ENCODE measurements at places on chromosomes 12 and 14.

DNA sequence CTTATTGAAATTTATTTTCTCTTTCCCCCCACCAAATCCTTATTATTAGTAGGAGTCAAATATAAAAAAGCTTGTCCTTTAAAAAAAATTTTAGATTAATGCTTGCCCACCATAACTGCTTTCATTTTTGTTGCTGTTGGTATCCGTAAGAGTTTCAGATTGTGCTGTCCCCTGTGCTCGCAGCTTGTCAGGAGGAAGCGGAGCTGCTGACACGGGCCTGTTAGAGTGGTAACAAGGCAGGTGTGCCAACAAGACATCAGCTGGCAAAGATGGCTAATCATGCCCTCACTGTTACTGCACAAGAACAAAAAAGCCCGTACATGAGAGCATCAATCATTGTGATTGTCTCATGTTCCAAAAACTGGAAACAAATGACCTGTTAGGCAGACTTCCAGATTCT lies 148.4 kb downstream of the ALG10B start:
- no peak for DNase-seq

DNA sequence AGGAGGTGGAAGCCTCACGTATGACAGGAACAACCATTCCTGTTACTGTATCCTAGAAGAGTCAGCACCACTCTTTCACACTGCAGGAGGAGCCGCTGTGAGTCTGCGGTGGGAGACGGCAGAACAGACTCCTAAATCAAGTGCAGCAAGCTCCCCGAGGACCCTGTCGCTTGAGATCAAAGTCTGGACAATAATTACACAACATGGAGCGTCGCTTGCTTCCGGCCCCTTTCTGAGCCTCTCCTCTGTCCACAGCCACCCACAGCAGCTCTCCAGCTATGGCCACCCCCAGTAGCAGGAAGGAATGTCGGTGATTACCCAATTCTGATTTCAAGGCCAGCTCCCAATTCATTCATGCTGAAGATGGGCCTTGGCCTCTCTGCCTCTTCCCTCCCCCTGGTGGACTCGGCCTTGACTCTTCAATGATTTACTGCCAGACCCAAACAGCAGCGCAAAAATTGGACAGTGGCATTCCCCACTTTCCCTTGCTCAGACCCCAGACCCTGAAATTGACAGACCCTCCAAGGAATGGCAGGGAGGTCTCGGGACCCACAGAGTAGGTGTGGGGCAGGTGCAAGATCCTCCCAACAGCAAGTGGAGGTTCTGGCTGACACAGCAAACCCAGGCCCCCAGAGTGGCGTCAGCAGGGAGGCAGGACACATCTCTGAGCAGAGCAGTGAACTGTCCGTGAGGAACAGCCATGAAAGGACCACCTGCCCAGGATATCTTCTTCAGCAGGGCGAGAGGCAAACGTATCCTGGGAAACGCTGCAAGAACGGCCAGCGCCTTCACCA lies 272.7 kb upstream of the DIO3 start:
- no peak for DNase-seq

GRCh38 chr14:106268013-106268727 lies 741.8 kb downstream of the TMEM121 start:
- DNase-seq, result no peak

DNA sequence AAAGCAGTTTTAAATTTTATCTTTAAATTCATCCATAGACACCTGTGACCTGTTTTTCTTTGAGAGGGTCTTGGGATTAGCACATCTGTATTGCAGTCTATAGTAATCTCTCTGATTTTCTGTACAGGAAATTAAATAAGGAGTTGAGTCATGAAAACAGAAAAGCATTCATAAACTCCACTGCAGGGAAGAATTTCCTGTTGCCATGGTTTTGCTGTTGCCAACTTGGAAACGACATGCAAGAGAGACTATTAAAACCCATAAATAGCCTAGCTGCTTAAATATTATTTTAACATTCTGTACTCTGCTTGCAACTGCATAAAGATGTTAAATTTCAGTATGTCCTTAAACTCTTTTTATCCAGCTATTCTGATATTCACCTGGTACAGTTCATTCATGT lies 281.0 kb upstream of the RGS6 start:
- DNase-seq, result no peak

GRCh38 chr14:33781236-33781635 lies 169.6 kb downstream of the EGLN3 start:
- no peak for DNase-seq

DNA sequence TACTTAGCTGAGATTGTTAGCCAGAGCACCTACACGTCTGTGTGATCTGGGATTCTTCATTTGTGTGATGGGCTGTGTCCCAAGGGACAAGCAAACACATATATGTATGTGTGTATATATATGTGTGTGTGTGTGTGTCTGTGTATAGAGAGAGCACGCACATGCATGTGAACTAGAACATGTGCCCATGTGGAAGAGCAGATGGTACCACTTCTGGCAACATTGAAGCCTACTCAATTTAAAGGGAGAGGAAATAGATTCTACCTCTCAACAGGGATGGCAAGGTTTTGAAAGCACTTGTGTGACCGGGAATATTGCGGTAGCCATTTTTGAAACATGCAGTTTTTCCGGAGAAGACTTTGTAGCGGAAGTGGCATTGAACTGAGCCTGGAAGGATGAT lies 1.4 kb downstream of the TOMM20L start:
- no peak for DNase-seq

DNA sequence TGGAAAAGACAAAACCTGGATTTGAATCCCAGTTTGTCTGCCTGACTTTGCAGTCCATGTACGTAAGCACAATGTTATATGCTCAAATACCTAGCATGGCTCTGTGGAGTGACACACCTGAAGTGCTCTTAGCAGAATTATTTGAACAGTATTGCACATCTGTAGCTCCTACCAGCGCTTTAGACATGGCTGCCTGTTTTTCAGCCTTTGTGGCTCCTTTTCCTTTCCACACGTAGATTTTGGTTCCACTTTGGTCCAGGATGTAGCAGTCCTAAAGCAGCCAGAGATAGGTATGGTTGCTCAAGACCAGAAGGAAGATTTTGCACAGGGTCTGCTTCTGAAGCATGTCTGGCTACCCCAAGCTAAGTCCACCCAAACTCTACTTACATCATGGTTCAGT lies 9.1 kb downstream of the AVIL start:
- DNase-seq, result no peak

DNA sequence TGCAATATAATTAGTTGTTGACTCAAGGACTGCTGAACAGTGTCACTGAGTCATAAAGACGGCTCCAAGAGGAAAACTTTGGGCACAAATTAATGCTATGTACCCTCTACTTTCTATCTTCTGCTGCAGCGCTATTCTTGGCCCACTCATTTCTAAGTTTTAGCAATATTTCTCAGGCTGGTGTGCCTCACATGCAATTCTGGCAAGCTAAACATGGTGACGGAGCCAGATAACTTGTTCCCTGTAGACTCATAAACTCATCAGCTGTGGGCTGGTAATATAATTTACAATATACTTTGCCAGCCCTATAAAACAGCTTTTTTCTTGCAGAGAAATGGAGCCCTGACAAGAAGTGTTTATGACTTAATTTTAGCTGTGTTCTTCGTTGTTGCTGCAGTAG lies 615.1 kb downstream of the NRXN3 start:
- no peak for DNase-seq

GRCh38 chr14:105312973-105313372 lies 1.6 kb upstream of the PACS2 start:
- no peak for DNase-seq

DNA sequence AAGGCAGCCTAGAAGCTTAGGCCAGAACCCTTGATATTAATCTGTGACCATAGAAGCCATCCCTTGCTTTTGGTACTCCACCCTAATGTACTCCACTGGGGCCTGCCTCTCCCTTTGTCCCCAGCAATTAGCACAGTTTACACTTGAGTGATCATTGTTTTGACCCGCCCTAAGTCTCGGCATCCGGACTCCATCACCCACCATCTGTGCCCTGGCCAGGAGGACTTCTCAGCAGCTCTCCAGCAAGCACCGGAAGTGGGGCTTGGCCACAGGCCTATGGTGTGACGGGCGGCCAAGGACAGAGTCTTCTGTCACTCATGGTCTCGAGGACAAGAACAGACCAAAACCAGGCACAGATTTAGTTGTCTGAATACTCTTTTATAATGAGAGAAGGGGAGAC lies 126.5 kb upstream of the NTF3 start:
- no peak for DNase-seq

GRCh38 chr12:93358058-93358457 lies 19.7 kb upstream of the NUDT4 start:
- DNase-seq, result no peak

GRCh38 chr12:106954462-106955376 lies 988 bp upstream of the TMEM263 start:
- DNase-seq, result no peak

GRCh38 chr12:97487470-97487869 lies 24.9 kb downstream of the RMST start:
- DNase-seq, result no peak

DNA sequence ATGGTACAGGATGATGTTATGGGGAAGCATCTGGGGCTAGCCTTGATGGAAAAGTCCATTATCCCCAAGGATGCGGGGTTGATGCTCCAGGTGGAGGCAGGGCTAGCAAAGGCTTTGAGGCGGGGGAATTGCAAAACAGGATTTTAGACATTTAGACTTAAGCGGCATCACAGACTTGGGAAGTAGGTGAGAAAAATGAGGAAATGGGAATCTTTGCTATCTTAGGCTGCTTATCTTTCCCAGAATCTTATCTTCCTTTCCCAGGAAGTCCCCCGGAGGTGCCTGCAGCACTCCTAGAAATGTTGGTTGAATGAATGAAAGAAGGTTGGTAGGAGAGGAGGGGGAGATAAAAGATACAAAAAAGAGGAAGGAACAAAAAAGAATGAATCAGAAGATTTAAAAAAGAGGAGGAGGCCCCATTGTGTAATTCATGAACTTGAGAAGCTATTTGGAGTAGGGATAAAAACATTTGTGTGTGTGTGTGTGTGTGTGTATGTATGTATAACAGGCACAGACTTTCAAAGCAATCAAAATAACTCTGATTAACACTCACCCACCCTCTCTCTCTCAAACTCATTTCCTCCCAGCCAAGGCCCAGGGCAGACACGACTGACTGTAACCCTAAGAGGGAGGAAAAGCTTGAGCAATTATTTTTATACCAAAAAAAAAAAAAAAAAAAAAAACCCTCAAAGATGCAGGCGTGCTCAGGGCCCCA lies 62.5 kb upstream of the TBX3 start:
- DNase-seq, result no peak

All from DMS79 (cell line).